ENCODE measurements at places on chromosomes 16 and 17.

- DNase-seq, result no peak
Measured at GRCh38 chr16:2702871-2703745, 16.9 kb downstream of the PRSS27 start.

DNA sequence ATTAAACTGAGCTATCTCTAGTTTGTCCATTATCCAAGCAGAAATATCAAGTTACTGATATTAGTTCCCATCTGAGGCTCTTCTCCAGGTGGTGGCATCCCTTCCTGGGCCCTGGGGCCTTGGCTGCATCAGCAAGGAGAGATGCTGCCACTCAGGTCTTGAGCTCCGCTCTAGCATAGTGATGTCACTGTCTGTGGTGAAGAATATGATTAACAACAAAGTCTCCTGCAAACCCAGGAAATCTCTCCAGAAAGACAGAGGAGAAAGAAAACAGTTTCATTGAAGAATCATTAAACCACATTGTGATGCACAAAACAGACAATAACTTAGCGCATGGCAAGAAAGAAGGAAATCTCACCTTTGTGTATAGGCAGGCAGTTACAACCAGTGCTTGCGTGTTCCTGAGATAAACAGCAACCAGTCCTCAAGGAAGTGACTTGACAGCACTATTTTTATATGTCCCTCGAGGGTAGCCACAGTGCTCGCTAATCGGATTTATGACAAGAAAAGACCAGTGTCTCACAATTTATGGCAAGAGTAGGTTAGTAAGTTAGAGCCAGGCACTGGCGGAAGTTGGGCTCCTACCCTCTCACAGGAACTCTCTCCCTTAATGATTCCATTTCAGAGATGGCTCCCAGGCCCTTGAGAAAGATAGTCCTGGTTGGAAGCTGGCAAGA lies 151.1 kb downstream of the AHSP start:
- no peak for DNase-seq

DNA sequence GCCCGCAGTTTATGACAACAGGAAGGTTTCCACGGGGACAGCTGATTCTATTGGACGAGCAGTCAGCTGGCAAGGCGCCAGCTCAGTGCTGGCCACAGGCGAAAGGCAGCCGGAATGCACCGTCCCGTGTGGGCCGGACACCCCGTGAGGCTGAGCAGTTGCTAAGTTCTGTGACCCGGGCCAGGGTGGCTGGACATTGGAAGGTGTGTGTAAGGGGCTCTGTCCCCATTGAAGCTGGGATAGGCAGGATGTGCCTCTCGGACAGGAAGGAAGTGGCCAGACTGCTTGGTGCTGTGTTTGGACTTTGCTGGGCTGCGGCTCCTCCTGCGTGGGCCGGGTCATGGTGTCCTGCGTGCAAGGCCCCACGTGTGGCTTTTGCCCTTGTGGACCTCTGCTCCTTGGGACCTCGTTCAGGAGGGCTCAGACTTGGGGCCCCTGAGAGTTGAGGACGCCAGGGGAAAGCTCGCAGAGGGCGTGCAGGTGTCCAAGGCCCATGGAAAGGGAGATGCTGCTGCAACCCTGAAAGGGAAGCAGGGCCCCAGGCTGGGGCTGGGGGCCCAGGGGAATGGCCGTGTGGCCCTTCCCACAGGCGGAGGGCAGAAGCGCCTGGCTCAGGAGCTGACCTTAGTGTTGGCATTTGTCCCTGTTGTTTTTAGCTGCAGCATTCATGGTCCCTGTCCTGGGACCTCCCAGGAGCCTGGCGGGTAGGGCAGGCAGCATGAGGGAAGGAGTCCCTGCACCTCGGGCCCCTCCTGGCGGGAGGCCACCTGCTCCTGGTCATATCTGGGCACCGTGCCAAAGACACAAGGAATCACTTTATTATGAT lies 10.0 kb downstream of the BAIAP2 start:
- no peak for DNase-seq

DNA sequence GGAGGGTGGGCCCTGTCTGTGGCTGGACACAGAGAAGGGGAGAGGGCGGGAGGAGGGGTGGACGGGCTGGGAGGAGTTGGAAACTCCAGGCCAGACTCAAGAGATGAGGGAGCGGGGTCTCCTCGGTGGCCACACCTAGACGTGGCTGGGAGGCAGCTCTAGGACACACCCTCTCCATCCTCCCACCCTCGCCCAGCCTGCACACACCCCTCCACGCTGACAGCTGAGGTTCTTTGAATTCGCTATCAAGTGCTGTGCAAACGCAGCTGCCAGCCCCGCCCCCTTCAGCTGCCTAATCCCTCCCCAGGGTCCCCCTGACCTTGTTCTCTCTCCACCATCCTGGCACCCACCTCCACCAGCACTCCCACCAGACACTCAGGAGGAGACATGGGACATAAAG lies 48.7 kb downstream of the DNAH17 start:
- DNase-seq, result no peak

- no peak for DNase-seq
Measured at GRCh38 chr17:29138971-29139691, 41.1 kb downstream of the MYO18A start.

DNA sequence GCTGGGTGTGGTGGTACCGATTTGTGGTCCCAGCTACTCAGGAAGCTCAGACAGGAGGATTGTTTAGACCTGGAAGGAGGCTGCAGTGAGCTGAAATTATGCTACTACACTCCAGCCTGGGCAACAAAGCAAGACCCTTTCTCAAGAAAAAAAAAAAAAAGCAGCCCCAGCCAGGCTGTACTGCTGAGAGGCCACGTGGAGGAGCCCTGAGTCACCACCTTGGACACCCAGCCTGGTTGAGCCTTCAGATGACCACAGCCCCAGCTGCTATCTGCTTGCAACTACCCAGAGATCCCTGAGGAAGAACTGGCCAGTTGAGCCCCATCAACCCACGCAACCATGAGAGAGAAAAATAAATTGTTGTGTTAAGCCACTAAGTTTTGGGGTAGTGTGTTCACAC lies 23.6 kb upstream of the GPRC5C start:
- DNase-seq, result no peak

DNA sequence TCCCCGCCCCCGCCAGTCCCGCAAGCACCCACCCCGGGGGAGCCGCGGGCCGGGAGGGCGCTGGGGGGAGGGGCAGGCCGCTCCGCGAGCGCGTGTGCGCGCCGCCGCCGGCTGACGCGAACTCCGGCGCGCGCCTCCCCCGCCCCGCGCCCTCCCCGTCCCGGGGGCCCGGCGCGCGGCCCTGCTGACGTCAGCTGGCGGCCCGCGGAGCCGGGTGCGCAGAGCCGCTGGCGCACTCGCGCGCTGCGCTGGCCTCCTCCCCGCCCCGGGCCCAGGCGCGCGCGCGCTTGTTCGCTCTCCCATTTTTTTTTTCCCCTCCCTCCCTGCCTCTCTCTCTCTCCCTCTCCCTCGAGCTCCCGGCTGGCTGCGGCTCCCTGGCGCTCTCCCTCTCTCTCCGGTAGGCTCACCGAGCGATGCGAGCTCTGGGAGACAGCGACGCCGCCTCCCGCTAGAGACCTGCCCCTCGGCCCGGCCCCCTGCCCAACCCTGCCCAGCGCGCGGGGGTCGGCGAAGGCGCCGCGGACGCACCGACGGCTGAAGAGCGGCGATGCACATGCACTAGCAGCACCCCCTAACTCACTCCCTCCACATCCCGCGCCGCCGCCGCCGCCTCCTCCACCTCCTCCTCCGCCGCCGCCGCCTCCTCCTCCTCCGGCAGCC lies at the start of gene GNAO1:
Gene GNAO1 (plus strand): TSS at position 334 of the 660 bp plus-strand sequence. CDS start 747 bp downstream, outside the sequence.
- no peak for DNase-seq

- DNase-seq, result no peak
Measured at GRCh38 chr17:46772475-46773220, 45.8 kb downstream of the WNT3 start.

- no peak for DNase-seq
Measured at GRCh38 chr17:4605826-4606225, 21.5 kb downstream of the SMTNL2 start.

GRCh38 chr16:68328860-68329390 lies 18.1 kb downstream of the PRMT7 start:
- no peak for DNase-seq

DNA sequence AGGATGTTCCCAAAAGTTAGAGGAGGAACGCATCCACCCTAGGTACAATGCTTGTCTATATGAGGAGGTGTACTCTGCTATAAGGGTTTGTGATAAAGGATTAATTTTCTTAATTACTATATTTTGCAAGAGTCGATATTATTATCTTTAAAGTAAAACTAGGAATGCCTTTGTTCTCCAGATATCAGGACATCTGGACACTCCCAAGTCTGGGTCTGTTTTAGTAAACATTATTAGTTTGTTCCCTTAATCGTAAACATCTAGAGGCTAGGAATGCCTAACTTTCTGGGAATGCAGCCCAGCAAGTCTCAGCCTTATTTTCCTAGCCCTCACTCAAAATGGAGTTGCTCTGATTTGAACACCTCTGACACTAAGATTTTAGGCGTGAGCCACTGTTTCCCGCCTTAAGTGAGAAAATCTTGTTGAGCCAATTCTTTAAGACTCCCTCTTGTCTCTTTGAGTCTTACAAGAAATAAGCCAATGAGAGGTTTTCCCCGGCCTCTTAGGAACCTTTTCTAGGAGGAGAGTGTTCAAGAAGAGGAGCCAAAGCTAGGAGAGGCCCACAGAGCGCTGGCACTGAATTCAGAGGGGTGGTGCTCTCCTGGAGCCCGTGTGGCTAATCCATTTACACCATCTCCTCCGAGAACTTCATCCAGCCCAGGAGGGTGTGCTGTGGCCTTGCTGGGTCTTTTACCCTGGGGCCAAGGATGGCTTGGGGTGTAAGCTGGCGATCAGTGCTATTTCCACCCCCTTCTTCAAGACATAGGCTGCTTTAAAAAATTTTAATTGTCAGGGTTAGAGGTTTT lies 40.9 kb downstream of the SMARCE1 start:
- no peak for DNase-seq

GRCh38 chr16:84928679-84929420 lies 82.5 kb downstream of the ZDHHC7 start:
- DNase-seq, result no peak

- DNase-seq, result peak; percentile 51
Measured at GRCh38 chr16:87635541-87636049, 33.3 kb downstream of the JPH3 start.

Data from stimulated activated CD8-positive, alpha-beta memory T cell treated with anti-CD3 and anti-CD28 coated beads, Interleukin-4, amount 100 ng/mL, for 4 hours (primary cell).